Upper lobe of right lung (tissue), 1 donor: ENCODE measurements at places on chromosomes 16 and 17. TPM values are rescaled to one million over a fixed set of nuclear protein-coding genes. Genes with fewer than 3 reads are reported as not detected.

Gene GCGR
- not detected for total RNA-seq

Gene MAPK7
- 25.7 TPM for total RNA-seq

Gene SMIM36
- total RNA-seq = not detected

Gene USP6
- 0.14 TPM for total RNA-seq

DNA sequence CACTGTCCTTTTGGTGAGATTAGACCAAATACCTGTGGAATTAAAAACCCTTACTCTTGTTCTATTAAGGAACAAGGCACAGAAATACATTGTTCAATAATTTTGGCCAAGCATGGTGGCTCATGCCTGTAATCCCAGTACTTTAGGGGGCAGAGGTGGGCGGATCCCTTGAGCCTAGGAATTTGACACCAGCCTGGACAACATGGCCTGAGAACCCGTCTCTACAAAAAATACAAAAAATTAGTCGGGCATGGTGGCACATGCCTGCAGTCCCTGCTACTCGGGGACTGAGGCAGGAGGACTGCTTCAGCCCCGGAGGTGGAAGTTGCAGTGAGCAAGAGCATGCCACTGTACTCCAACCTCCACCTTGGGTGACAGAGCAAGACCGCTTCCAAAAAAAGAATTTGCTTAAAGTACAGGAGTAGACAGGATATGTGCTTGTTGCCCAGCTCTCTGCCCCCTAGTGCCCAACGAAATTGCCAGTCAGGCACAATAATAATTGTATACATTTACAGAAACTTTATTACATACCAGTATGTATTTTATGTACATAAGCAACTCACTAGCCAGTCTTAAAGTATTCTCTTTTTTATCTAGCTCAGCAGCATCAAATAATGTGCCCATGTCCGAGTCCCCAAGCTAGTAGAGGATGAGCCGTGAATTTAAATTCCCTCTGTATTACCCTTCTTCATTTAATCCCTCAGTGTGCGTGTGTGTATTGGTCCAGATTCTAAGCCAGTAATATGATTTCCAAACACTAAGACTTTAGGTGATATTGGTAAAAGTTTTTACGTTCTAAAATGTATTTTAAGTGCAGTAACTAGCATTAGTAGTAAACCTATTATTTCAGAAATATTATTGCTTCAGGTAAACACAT is 1.4 kb downstream of the THUMPD1 start:
- DNase-seq = no peak

GRCh38 chr16:27503662-27504061 is 46.1 kb downstream of the GTF3C1 start:
- no peak for DNase-seq

GRCh38 chr16:30354423-30355143 is 525 bp downstream of the CD2BP2 start:
- DNase-seq = no peak

GRCh38 chr17:13521784-13522183 is 79.9 kb downstream of the HS3ST3A1 start:
- DNase-seq = no peak

- DNase-seq = no peak
Measured at GRCh38 chr16:74558873-74559272, 48.0 kb downstream of the GLG1 start.

DNA sequence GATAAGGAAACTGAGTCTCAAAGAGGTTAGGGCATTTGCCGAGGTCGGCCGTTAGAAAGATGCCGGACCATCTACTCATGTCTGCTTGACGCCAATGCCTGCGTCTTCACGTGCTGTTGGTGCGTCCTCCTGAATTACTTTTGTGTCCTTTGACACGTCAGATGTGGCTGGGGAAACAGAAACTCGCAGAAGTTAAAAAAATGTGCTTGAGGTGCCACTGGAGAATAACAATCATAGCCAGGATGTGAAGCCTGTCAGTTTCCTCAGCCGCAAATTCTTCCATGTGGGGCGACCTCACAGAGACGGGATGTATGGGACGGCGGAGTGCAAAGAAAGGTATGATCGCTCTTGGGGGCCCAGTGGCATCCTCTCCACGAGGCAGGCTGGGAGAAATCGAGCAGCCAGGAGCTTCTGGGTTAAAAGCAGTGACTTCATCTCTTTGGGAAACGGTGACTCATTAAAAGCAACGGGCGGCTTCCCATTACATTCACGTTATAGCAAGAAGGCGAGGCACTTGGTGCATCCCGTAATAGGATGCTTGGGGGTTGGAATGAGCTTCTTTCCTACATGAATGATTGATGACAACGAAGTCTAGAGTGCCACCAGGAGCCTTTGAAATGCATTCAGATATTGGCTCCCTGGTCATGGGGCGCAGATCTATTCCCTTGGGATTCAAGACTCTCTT is 67.8 kb downstream of the BMERB1 start:
- no peak for DNase-seq

DNA sequence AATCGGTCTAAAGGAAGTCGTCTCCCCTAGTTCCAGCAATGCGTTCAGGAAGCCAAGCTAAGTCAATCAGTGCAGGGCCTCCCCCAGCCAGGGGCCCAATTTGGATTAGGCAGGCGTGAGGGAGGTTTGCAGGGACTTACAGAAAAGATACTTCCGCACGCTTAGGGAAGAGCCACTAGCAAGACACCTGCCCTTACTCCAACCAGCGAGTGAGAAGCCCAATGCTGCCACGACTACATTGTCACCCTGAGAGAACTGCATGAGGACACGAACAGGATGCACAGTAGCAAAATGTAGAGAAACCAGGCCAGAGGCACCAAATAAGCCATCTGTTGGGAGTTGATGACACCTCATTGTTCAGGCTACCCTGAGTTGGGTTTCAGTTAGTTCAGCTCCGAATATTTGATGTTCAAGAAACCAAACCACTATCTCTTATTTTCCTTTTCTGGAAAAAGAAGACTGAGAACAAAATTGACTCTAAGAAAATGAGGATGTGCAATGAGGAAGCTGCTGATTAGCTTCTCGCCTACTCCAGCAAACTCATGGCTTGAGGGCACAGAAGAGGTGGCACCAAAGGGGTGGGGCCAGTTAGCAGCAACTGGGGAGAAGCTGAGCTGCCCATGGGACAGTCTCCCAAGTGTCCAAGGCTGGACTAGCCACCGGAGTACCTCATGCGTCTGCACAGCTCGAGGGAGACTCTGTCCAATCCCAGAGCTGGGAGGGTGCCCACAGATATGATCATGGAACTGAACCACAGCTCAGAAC is 29.3 kb downstream of the TK2 start:
- peak; percentile 82 for DNase-seq

GRCh38 chr16:72805486-72805885 is 242.4 kb downstream of the ZFHX3 start:
- no peak for DNase-seq

GRCh38 chr17:3894911-3895343 is 2.1 kb upstream of the CAMKK1 start:
- DNase-seq = no peak

DNA sequence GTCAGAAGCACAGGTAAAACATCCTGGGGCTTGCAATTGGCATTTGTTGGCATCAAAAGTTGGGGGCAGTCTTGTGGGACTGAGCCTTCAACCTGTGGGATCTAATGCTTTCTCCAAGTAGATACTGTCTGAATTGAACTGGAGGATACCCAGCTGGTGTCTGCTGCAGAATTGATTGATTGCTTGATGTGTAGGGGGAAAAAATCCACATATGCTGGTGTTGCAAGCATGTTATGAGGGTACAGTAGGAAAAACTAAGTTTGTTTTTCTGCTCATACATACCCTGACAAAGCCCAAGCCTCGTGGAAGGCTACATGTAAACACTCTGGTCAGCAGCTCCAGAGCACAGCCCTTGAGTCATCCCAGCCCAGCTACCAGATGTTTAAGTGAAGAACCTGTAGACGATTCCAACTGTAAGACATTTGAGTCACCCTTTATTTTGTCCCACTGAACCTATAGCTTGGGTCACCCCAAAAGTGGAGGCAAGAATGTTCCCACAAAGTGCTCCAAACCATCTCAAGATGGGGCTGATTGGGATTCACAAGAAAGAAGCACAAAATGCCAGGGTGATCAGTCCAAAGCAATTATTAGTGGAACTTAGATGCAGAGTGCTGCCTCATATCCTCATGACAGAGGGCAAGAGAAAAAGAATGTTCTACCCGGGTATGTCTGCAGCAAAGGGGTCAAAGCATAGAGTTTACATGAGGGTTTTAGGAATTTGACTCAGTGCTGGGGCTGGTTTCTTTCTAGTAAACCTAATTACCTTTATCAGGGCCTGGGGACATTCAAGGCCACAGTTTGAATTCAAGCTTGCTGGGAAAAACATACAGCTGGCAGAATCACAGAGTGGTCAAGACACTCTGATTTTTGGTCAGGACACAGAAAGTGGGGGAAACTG is 9.6 kb upstream of the APPBP2 start:
- no peak for DNase-seq

DNA sequence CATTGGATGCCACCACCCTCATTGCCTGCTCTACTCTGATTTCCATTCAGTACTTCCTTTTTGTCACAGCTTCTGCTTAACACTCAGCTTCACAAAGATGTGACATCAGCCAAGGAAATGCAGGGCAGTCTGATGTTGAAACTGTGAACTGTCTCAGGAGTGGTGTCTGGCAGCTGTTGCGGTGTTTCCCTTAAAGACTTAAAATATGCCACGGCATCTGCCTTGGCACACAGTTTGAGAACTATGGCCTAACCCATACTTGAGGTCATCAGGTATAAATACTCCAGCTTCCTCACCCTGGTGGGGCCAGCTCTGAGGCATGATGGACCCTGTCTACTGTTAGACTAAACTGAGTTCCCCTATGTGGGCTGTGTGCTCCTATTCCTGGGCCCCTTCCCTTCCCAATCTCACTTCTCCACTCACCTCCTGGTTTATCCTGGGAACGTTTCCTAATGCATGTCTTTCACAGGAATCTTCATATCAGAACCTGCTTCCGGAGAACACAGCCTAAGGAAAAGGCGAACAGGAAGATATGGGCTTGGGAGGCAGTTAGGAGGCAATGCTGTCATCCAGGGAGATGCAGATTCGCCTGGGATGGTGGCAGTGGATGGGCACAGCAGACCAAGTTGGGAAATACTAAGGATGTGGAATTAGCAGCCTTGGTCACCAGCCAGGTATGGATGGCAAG is 96.5 kb downstream of the WSCD1 start:
- no peak for DNase-seq

DNA sequence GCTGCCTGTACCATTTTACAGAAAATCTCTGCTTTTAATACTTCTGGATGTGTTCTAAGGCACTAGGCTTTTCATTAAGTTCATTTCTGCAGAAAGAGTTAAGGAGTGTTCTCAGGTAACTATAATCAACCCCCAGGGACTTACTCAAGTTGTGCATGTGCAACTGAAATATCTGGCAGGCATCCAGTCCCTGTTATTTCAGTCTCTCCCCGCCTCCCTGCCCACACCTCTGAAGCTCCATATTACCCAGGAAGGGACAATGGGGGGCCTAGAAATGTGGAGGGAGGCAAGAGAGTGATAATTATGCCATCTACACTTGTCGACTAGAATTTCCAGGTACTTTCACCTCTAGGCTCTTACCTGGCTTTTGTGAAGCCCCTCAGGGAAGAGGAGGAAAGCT is 432.2 kb downstream of the MAF start:
- DNase-seq = no peak

GRCh38 chr17:18107061-18107790 is 1.3 kb upstream of the MYO15A start:
- no peak for DNase-seq

DNA sequence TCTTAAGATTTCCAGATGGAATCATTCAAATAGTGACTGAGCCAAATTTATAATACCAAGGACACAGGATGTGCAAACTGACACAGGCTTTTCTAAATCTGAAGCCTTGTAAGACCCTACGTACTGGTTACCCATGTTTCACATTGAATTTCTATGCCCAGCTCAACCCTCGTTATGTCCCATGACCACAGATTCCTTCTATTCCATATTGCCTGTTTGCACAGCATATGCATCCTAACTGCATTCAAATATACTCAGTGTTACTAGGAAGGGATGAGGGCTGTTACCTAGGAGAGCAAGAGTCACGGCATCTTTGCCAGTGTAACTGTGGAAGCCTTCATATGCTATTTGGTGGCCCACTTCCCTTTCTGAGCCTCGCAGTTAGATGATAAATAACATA is 305.2 kb downstream of the SHISA9 start:
- no peak for DNase-seq

GRCh38 chr16:68446681-68447652 is 1.3 kb downstream of the SMPD3 start:
- no peak for DNase-seq

GRCh38 chr17:4420692-4421131 is 13.0 kb upstream of the SPNS3 start:
- DNase-seq = no peak

DNA sequence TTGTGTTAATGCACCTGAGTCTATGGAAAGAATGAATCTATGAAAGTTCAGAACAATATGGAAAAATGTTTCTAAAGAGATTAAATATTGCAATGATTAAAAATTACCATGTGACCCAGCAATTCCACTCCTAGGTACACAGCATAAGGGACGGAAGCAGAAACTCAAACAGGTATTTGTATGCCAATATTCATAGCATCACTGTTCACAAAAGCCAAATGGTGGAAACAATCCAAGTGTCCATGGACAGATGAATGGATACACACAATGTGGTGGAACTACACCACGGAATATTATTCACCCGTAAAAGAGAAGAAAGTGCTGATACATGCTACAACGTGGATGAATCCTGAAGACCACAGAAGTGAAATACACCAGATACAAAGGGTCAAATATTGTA is 37.7 kb downstream of the VPS53 start:
- no peak for DNase-seq

GRCh38 chr17:29292071-29292991 is 1.6 kb downstream of the NUFIP2 start:
- DNase-seq = peak; percentile 85
